ENCODE measurements at places on chromosomes 6 and 20.

DNA sequence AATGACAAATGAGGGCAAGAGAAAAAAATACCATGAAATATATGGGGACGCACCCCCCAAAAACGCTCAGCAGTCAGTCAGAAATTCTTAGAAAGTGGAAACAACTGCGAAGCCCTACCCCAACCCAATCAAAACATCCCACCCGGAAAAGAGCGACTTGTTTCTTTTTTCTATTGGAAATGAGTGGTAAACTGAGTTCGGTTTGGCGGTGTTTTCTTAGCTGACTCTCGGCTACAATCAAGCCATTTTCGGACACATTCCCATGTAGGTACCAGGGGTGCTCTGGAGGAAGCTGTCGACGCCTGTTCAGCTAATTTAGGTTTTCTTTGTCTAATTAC, 1.9 kb upstream of the FOXF2 start:
- DNase-seq, result no peak

DNA sequence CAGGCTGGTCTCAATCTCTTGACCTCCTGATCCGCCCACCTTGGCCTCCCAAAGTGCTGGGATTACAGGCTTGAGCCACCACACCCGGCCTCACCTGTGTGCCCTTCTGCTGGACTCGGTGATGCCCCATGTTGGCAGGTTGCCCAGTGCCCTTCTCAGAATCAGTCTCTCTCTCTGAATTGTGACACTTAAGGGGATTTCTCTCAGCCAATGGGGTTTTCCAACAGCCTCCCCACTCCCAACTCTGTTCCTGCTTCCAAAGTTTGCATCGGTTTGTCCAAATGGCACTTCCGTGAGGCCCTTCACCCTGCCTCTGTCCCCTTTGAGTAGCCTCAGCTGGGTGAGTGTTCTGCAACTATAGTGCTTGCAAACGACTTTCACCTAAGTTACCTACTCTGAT, 3.1 kb upstream of the MRPS10 start:
- no peak for DNase-seq

DNA sequence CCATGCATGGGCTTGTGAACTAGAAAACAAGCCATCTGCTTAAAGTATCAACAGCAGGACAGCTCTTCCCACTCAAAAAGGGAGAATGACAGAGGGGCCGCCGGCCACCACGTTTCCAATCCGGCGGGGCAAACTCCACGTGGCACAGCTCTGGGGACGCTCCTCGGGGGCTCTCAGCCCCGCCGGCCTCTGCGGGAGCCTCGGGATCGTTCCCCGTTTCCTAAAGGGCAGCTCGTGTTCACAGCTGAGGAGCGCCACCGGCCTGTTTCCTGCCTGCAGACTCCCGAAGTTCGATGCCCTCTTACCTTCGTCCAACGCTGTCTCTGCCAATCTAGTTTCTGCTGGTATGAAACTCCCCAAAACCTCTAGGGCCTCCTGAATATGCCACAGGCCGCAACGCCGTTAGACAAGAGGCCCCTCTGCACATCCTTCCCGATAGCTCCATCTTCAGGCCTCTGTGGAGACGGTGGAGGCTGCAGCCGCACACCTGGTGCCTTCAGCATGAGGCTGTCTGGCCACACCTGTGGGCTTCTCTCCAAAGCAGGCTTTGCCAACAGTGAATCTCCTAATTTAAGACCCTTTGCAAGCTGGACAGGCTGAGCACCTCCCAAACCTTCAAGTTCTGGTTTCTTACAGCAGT, 46.5 kb downstream of the KCNQ2 start:
- no peak for DNase-seq

- no peak for DNase-seq
Measured at GRCh38 chr6:16383607-16384206, 145.3 kb downstream of the GMPR start.

DNA sequence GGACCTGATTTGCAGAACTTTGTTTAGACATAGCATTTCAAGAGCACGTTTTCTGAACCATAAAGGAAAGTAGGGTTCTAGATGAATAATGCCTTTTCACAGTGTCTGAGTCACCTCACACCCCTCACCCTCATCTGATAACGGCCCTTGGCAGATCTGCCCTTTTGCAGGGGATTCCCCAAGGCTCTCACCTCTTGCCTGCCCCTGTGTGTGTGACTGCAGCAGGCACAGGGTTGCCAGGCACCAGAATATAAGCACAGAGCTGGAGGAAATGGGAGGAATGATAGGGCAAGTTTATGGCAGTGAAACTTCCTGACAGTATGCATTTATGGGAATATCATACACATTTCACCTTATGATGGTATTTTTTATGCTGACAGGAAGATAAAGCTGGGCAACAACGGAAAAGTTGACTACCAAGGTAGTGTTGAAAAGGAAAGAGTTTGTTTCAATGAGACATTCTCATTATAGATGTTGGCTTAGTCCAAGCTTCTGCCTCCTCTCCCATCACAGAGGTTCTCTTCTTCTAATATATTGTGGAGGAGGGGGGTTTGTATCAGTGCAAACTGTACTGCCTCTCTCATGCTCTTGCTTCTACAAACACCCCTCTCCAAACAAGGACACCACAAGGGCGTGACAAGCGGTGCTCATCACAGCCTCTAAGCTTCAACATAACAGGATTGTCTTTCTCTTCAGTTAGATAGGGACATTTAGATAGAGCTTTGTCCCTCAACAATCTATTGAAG, 101.5 kb upstream of the BACH2 start:
- DNase-seq, result peak; percentile 57

DNA sequence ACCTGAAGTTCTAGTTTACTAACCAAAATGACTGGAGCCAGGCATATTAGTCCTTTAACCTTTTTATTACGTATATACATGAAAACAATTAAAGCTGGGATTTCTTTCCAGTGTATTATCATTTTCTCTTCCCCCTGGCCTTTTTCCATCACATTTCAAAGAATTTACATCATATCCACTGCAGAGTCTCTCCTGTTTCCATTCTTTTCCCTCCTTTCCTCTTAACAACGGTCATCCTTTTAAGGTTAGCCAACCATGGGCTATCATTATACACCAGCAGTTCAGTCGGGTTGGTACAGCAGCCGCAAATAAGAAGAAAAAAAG, 104.6 kb downstream of the TFAP2A start:
- no peak for DNase-seq
